ENCODE measurements at places on chromosomes 12 and 14.

- peak; percentile 84 for DNase-seq
These were observed 1.3 kb upstream of the NCOR2 start for GRCh38 chr12:124568431-124569374.

GRCh38 chr14:68962681-68963080, 16.4 kb downstream of the ACTN1 start:
- no peak for DNase-seq

DNA sequence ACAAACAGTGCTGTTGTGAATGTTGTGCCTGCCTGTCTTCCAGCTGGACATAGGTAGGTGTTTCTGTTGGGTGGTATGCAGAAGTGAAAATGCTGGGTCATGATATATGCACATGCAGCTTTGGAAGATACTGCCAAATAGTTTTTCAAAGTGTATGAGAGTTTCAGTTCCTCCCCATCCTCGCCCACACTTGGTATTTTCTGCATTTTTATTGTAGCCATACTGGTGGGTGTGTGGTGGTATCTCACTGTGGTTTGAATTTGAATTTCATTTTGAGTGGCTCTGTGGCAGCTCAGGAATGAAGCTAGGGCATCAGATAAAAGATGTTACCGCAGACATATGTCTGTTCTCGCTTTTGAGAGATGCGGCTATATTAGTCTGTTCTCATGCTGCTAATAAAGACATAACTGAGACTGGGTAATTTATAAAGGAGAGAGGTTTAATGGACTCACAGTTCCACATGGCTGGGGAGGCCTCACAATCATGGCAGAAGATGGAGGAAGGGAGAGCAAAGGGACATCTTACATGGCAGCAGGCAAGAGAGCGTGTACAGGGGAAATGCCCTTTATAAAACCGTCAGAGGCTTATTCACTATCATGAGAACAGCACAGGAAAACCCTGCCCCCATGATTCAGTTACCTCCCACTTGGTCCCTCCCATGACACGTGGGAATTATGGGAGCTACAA, 183.1 kb downstream of the CAND1 start:
- DNase-seq: no peak

DNA sequence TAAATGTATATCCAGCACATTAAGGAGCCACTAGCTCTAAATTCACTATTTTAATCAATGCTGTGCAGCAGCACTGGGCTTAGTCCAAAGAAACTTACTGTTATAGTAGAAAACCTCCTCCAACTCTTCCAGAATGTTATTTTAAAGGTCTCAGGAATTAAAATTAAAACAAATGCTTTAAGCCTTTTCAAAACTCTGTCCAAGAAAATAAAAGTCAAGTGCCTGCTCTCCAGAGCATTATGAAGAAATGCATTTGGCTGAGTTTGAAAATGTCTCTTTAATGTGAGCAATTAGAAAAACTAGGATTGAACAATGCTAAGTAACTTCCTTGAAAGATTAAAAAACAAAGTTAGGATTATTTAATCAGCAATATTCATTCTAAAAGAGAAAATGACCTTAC, 322.4 kb upstream of the DCN start:
- no peak for DNase-seq

- DNase-seq: no peak
These were observed 171.5 kb upstream of the EEA1 start for GRCh38 chr12:93100610-93101009.

GRCh38 chr12:107845980-107846659, 71.6 kb downstream of the ASCL4 start:
- DNase-seq: peak; percentile 8

Measured in AG08396 (cell line).